ENCODE measurements at places on chromosomes 4 and X.

GRCh38 chrX:71533851-71534561, 1.1 kb downstream of the OGT start:
- DNase-seq: peak; percentile 36

DNA sequence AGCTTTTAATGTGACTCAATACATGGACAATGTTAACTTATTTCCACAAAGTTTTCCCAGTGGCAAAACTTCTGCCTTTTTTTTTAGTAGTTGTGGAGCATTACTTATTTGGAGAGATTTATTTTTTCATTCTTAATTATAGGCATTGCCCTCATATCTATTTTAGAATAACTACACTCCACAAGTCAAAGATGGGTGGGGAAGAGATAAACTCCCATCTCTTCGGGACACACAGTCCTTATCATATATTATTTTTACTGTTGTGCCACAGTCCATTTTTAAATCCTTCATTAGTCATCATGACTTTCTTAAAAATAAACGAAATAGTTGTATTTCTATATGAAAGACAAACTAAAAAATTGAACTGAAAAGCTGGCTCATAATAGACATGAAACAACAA, 1.2 kb downstream of the DMD start:
- DNase-seq: no peak

DNA sequence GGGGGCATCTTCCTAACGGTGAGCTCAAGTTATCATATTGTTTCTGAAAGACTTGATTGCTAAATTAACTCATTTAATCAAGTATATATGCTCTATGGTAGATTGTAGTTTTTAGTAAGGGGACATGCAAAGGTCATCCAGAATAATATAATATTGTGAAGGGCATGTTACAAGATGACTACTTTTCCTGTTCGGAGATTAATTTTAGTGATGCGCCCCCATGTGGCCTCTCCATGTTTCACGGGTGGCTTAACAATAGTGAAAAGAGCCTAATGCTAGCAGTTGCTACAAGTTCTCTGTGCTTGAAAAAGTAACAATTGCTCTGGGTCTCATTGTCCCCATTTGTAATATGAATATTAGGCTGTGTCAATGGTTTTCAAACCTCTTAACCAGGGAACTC, 12.2 kb downstream of the SMPX start:
- no peak for DNase-seq

DNA sequence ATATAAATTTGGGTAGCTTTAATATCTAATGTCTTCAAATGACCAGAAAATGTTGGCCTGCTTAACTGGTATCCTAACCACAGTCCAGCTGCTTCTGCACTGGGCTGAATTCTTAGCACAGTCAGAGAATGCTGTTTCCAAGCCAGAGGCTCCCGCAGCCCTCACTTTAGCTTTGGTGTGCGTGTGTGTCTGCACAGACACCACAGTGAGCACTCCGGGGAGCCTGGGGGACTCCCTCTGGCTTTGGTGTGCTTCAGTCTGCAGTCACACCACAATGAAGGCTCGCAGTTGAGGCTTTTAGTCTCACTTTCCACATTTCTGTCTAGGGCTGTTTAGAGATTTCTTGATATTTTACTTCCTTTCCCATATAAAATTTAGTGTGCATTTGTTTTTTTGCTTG, 53.6 kb downstream of the APOO start:
- no peak for DNase-seq

GRCh38 chr4:177451108-177451500, 8.9 kb upstream of the AGA start:
- DNase-seq: no peak

Data from stimulated activated CD8-positive, alpha-beta memory T cell treated with anti-CD3 and anti-CD28 coated beads, Interleukin-2, amount 100 ng/mL, for 1 hour (primary cell).